ENCODE measurements at places on chromosomes 16 and 17.

DNA sequence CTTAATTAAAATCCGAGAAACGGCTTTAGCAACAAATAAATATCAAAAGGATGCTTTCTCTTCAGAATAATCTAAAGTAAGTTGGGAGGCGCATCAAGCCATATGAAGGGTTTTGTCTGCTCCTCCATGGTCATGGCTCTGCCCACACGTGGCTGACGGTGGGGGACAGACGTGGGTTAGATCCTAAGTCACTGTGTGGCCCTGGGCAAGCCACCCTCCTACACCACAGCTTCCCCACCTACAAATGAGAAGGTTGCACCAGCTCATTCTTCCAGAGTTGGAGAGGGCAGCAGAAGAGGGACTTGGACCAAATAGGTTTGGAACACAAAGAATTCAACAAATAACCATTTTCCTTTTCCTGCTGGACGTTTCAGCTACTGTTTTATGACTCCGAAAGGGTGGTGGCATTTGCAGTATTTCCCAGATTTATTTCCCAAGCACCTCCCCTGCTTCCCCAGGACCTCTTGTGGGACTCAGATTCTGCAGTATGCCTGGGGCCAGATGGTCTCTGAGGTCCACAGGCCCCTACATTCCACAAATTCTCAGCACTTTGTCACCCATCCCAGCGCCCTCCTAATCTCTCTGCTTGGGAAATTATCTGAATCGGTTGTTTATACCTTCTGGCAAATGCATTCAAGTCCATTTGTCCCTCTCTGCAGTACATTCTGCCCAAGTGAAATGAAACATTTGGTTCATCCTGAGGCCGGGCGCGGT is 17.8 kb downstream of the LRRC75A start:
- no peak for DNase-seq

DNA sequence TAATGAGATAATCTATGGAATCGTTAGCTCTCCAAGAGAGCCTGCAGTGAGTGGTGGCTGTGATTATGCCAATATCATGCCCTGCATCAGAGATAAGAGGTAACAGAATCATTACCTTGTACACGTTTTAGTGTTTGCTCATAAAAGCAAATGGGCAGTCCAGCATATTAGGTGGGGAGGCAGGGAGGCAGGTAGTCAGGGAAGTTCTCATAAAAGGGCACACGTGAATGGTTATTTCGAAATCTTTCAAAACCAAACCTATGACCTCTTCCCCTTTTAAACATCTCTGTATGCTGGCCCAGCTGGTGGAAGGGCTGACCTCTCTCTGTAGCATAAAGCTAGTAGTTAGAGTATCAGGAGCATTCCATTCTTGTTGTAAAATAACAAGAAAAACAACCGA is 51.7 kb downstream of the VAT1L start:
- DNase-seq, result peak; percentile 15

DNA sequence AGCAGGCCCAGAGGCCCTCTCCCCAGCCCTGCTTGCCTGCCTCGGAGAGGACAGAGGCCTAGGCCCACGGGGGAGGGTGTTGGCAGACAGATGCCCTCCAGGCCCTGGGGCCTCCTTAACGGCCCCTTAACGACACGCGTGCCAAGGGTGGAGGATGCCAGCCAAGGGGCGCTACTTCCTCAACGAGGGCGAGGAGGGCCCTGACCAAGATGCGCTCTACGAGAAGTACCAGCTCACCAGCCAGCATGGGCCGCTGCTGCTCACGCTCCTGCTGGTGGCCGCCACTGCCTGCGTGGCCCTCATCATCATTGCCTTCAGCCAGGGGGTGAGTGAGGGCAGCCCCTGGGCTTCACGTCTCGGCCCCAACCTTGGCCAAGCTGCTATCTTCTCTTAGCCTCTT is 21.7 kb downstream of the ADCY7 start:
- DNase-seq, result no peak

- DNase-seq, result no peak
These were observed 44.4 kb upstream of the ARL4D start for GRCh38 chr17:43354371-43354770.

DNA sequence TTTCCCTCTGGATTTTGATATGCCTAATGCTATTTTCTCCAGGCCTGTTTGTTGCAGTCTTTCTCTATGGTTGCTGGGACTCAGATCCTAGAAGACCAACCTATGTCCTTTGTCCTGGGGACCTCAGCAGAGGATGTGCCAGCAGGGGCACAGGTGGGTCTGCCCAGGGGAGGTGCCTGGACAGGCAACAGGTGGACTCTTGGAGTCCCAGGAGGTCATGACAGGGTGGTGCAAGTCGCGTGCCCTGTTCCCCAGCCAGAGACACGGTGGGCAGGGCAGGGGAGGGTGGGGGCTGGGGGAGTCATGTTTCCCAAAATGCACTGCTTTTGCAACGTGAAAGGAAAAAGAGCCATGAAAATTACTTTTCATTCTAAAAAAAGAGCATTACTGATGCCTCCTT is 26.3 kb upstream of the PLLP start:
- DNase-seq, result no peak

DNA sequence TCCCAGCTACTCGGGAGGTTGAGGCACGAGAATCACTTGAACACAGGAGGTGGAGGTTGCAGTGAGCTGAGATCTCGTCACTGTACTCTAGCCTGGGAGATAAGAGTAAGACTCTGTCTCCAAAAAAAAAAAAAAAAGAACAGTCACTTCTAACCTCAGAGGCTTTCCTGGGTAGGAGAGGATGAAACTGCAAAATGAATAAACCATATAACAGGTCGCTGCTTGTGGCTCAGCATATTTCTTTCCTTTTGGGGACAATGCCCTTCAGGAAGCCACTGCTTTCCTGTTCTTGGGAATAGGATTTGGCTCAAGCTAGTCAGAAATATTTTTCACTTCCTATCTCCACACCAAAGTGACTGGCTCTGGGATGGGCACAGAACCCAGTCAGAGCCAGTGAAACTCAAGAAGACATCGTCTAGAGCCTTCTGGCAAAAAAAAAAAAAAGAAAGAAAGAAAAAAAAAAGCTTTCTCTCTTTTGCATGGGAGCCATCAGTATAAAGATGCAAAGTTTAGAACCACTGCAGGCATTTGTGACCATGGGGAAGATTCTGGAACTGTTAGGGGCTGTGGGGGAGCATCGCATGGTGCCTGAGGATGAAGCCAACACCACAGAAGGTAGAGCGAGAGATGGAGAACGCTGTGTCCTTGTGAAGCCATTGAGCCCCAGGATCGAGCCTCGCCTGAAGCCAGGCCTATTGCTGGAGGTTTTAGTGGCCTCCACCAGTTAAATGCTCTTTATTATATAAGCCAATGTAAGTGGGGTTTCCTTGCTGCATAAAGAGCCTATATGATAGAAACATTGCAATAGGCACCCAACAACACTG is 71.8 kb upstream of the MRTFB start:
- no peak for DNase-seq

DNA sequence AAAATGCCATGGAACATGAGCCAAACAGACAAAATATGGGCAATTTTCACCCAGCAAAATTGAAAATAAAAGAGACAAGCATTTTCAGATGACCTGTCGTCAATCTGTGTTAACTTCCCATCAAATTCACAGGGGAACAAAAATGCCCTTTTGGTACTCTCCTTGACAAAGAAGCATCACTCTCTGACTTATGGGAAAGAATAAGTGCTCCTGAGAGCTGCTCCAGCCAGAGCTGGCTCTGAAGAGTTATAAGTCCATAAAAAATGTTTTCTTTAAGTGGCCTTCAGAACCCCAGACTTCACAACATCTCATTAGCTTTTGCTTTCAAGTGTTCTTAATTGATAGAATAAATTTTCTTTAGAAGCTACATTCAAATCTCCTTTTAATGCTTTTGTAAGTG is 721.4 kb upstream of the GOT2 start:
- DNase-seq, result no peak

DNA sequence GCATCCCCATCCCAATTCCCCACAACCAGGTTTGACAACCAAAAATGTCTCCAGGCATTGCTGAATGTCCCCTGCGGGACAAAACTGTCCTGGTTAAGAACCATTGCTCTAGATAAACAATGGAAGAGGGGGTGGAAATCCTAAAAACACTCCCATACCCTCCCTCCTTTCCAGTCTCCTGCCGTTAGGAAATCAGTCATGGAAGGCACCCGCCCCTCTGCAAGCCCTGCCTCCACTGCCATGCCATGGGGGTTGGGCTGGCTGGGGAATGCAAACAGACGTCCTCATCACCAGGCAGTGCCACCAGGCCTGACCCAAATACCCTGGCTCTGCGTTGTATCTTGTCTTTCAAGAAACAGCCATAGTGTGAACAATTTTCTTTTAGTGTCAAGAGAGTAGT is 57.5 kb downstream of the CYTH1 start:
- DNase-seq, result no peak

DNA sequence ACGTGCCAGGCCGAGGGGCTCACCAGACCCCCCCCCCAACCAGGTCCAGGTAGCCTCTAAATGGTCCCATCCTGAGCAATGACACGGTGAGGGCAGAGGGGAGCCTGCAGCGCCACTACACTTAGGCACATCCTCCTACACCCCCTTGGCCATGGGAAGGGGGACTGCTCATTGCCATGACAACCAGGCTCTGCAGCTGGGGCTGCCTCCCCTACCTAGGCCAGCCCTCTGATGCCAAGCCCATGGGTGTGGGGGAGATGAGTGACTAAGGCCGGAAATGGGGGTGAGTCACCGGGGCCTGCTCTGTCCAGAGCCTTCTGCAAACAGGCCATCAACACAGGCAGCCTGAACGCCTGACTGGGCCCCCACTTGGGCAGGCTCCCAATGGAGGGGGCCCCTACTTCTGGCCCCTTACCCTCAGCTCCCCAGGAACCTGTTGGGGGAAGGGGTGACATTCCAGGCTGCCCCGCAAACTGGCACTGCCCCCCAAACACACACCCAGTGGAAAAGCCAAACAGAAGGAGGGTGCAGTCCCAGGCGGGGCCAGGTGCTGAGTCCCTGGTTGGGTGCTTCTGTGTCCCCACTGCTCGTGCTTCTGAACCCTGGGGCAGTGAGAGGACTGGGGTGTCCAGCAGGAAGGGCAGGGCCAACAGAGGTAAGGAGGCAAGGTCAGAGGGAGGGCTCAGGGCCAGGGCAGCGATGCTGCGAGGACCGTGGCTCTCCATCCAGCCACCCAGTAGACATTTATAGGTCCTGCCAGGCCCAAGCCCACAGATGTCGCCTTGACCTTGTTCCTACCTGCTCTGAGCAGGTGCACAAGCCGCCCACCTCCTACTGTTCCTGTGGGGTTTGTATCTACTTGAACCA is 8.2 kb downstream of the PLCD3 start:
- DNase-seq, result peak; percentile 91

GRCh38 chr17:38466346-38467315 is 38.4 kb downstream of the ARHGAP23 start:
- DNase-seq, result no peak

DNA sequence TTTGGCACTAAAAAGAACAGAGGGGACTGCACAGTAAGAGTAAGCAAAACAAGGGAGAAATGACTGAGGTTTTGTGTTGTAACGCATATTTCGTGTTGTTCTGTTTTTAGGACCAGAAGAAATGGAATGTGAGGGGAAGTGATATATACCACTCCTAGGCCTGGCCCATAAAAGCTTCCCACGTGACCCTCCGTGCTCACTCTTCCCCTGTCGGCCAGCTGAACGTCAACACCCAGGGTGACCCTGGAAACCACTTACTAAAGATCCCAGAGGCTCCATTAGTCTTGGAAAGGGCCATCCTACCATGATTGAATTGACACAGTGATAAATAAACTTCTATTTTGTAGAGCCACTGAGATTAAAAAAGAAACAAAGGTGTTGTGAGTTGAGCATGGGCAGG is 79.8 kb downstream of the HELZ start:
- no peak for DNase-seq

DNA sequence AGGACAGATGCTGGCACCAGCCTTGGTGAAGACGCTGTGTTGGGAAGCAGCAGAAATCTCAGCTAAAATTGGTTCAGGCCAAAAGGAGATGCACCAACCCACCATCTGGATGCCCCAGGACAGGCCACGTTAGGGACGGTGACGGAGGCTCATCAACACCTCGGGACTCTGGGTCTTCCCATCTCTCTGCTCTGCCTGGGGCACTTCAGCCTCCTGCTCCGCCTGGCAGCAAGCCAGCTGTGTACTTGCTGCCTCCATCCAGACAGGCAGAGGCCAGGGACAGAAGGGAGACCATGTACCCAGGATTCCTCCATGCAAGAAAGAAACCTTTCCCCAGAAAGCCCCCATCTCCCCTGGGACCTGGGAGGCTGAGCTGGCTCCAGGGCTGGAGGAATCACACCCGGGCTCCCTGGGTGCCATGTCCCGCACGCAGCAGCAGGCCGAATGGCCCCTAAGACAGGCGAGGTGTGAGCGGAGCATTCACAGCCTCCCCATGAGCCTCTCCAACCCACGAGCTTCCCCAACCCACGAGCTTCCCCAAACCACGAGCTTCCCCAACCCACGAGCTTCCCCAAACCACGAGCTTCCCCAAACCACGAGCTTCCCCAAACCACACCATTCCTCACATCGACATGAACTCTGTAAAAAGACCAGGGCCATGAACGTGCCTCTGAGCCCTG is 274.5 kb downstream of the C16orf95 start:
- DNase-seq, result no peak

- peak; percentile 87 for DNase-seq
These were observed 2.1 kb upstream of the NAGS start for GRCh38 chr17:44002141-44002848.

- no peak for DNase-seq
These were observed 870 bp upstream of the ITGA3 start for GRCh38 chr17:50055055-50055425.

GRCh38 chr17:7515911-7516610 is 31.9 kb downstream of the POLR2A start:
- no peak for DNase-seq

DNA sequence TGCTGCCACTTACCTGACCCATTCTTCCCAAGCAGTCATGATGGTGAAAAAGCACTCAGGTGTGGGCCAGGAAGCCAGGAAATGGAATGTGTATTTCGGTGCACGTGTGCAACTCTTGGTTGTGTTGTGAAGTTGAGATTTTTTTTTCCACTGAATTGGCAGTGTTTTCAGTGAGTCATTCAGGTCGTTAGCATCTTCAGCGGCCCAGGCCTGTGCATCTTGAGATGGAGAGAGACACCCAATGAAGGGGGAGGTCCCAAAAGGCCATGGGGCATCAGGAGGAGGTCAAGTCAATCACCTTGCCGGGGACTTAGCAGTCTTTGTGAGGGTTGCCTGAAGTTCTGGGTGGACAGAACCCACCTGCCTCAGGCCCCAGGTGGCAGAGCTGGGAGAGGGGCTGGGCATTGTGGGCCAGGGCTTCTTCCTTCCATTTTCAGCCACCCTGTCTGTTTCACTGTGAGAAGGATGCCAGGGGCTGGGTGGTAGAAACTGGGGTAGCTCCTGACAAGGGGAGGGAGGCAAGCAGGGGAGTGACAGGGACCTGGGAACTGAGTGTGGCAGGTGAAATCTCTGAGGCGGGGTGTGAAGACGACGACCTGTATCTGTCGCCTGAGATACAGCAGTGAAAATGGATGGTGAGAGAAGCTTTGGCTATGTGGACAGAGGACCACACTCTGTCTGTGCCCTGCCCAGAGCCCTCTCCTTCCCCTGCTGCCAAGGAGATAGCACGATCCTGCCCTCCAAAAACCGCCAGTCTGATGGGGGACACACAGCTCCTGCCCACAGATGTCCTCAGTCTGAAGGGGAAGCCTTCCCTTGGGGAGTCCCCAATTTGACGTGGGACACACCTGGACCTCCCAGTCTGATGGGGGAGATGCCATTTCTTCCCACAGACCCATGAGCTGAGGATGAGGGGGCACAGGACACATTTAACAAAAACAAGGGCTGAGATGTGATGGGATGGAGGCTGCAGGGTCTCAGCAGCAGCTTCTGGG is 11.9 kb downstream of the TBKBP1 start:
- no peak for DNase-seq

All from iris pigment epithelial cell (primary cell).